ENCODE measurements at places on chromosomes 5 and 9.

GRCh38 chr5:74375271-74375670, 265.3 kb downstream of the ENC1 start:
- no peak for DNase-seq

- no peak for DNase-seq
Measured at GRCh38 chr9:7313389-7313788, 486.2 kb downstream of the DMAC1 start.

GRCh38 chr5:80141147-80141671, 106.1 kb downstream of the THBS4 start:
- DNase-seq = no peak

GRCh38 chr5:158468444-158468843, 609.5 kb upstream of the CLINT1 start:
- no peak for DNase-seq

GRCh38 chr5:60487885-60488442, 212.0 kb downstream of the DEPDC1B start:
- DNase-seq = no peak

All from kidney capillary endothelial cell (primary cell).